ENCODE measurements at places on chromosomes 5 and 9. TPM values are rescaled to one million over a fixed set of nuclear protein-coding genes. Genes with fewer than 3 reads are reported as not detected.

SPATA31C1 gene
- not detected for total RNA-seq

GABRA1 gene
- not detected for total RNA-seq

STPG3 gene
- total RNA-seq: not detected

PCDHGB2 gene
- 0.38 TPM for total RNA-seq

GRCh38 chr5:73394610-73395009 is 54.0 kb downstream of the FOXD1 start:
- no peaks in the 10 kb centered on the region for H3K36me3 ChIP-seq
- no peak overlapping the region for H3K27ac ChIP-seq
- H3K4me3 ChIP-seq: no peak overlapping the region
- no peaks in the 10 kb centered on the region for H3K4me1 ChIP-seq
- DNase-seq: no peak
- H3K27me3 ChIP-seq: no peaks in the 10 kb centered on the region

- no peaks in the 10 kb centered on the region for H3K4me1 ChIP-seq
- no peaks in the 10 kb centered on the region for H3K27me3 ChIP-seq
- no peak overlapping the region for H3K4me3 ChIP-seq
- no peaks in the 10 kb centered on the region for H3K36me3 ChIP-seq
Observed at GRCh38 chr5:13003457-13003856, 941.0 kb downstream of the DNAH5 start.

GRCh38 chr5:111384220-111384619 is 128.1 kb downstream of the STARD4 start:
- H3K36me3 ChIP-seq: peaks cover 7% of the 10 kb centered on the region
- no peaks in the 10 kb centered on the region for H3K27me3 ChIP-seq
- H3K27ac ChIP-seq: no peak overlapping the region
- H3K4me1 ChIP-seq: no peaks in the 10 kb centered on the region
- DNase-seq: no peak
- no peak overlapping the region for H3K4me3 ChIP-seq

DNA sequence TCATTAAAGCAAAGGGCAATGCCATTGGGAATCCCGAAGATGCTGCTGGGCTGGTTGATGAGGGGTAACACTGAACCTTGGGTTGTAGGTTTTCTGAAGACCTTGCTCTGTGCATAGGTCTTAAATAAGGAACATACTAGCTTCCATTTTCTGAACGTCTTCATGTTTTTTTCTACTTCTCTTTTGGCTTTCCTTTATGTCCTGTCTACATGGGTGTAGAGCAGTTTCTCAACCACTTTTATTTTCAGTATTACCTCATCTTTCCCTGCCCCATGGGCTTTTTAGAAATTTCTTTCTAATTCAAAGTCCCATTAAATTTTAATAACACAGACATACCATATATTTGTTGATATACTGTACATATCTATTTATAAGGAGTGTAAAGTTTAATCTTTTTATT is at the start of gene IFNA14:
Gene IFNA14 (minus strand): TSS at position 95 of the 400 bp plus-strand sequence. CDS start 70 bp downstream, at position 25.
- no peak within 1 kb of the TSS for H3K4me3 ChIP-seq
- H3K36me3 ChIP-seq: no peaks in the 10 kb centered on the region
- H3K27ac ChIP-seq: no peak within 1 kb of the TSS
- no peak for DNase-seq
- no peaks in the 10 kb centered on the region for H3K27me3 ChIP-seq

DNA sequence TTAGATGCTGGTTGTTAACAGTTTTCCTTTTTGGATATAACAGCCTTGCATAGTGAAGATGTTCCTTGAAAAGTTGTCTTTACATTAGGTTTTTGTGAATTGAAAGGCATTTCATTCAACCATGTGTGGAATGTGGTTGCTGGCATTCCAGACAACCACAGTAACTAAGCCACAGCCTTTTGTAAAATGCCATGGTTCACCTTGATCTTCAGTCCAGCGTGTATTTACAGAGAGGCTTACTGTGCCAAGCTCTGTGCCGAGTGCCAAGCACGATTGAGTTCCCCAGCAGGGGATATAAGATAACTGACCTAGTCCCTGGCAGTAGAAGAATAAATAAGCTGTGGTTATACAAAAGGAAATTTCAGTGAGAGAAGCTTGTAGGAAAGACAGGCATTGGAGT is 4.9 kb downstream of the EXOSC2 start:
- H3K36me3 ChIP-seq: peaks cover 13% of the 10 kb centered on the region
- no peak overlapping the region for H3K27ac ChIP-seq
- H3K27me3 ChIP-seq: no peaks in the 10 kb centered on the region
- H3K4me1 ChIP-seq: peaks cover 19% of the 10 kb centered on the region
- no peak overlapping the region for H3K4me3 ChIP-seq

- no peak overlapping the region for H3K27ac ChIP-seq
- no peaks in the 10 kb centered on the region for H3K27me3 ChIP-seq
- H3K4me1 ChIP-seq: no peaks in the 10 kb centered on the region
- H3K4me3 ChIP-seq: no peak overlapping the region
- no peaks in the 10 kb centered on the region for H3K36me3 ChIP-seq
Observed at GRCh38 chr5:151935135-151935695, 10.6 kb upstream of the GLRA1 start.

GRCh38 chr5:172447646-172448365 is 6.5 kb downstream of the SH3PXD2B start:
- peaks cover 3% of the 10 kb centered on the region for H3K27me3 ChIP-seq
- DNase-seq: no peak
- no peak overlapping the region for H3K27ac ChIP-seq
- no peaks in the 10 kb centered on the region for H3K36me3 ChIP-seq
- H3K4me1 ChIP-seq: no peaks in the 10 kb centered on the region

DNA sequence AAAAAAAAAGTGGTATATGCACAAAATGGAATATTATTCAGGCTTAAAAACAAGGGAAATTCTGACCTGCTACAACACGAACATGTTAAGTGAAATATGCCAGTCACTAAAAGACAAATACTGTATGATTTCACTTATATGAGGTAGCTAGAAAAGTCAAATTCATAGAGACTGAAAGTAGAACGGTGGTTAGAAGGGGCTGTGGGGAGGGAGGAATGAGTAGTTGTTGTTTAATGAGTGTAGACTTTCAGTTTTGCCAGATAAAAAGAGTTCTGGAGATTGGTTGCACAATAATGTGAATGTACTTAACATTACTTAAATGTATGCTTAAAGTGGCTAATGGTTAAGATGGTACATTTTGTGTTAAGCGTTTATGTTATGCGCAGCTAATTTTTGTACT is 79.5 kb upstream of the IL12B start:
- peak; percentile 44 for DNase-seq
- H3K27ac ChIP-seq: no peak overlapping the region
- no peaks in the 10 kb centered on the region for H3K27me3 ChIP-seq
- H3K36me3 ChIP-seq: no peaks in the 10 kb centered on the region
- no peak overlapping the region for H3K4me3 ChIP-seq

- H3K27me3 ChIP-seq: no peaks in the 10 kb centered on the region
- no peak for DNase-seq
- no peak overlapping the region for H3K27ac ChIP-seq
- H3K4me1 ChIP-seq: no peaks in the 10 kb centered on the region
- no peak overlapping the region for H3K4me3 ChIP-seq
Observed at GRCh38 chr5:59222687-59223511, 640.0 kb downstream of the RAB3C start.

GRCh38 chr5:160486573-160486972 is 64.9 kb downstream of the PTTG1 start:
- no peak for DNase-seq
- H3K27me3 ChIP-seq: no peaks in the 10 kb centered on the region
- H3K27ac ChIP-seq: peak overlapping the region; percentile 53

DNA sequence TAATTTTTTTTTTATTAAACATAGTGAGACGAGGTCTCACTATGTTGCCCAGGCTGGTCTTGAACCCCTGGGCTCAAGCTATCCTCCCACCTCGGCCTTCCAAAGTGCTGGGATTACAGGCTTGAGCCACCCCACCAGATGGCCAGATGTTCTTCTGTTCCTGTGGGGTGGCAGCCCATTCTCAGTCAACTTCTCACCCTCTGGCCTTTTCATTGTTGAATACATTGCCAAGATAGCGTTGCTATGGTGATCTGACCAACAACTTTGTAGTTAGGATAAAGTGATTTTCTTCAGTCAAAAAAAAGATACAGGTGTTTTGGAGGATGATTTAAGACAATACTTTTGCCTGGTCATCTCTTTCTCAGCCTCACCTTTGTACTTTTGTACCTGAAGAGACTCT is 109.1 kb downstream of the EGFLAM start:
- no peaks in the 10 kb centered on the region for H3K36me3 ChIP-seq
- DNase-seq: no peak
- no peaks in the 10 kb centered on the region for H3K4me1 ChIP-seq
- peaks cover 1% of the 10 kb centered on the region for H3K27me3 ChIP-seq

GRCh38 chr5:141465351-141465750 is 10.4 kb upstream of the PCDHGC3 start:
- no peak overlapping the region for H3K27ac ChIP-seq
- no peaks in the 10 kb centered on the region for H3K27me3 ChIP-seq
- H3K4me3 ChIP-seq: no peak overlapping the region

GRCh38 chr9:122355336-122355875 is 15.4 kb upstream of the PTGS1 start:
- H3K4me1 ChIP-seq: no peaks in the 10 kb centered on the region
- H3K27ac ChIP-seq: no peak overlapping the region
- no peaks in the 10 kb centered on the region for H3K27me3 ChIP-seq
- no peaks in the 10 kb centered on the region for H3K36me3 ChIP-seq

DNA sequence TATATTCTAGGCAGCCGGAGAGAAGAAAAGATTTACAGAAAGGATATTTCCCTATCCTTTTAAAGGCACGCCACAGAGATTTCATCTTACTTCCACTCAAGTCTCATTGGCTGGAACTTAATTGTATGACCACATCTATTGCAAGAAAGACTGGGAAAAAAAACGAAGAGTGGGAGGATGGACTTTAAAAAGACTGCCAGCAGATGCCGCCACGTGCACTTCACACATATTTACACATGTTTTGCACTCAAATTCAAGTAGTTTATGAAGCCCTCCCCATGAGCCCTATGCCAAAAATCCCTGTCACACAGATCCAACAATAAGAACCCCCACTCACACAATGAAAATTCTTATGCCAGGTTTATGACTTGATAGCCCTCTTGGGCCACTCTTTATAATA is 138.5 kb upstream of the TYRP1 start:
- DNase-seq: no peak
- H3K27ac ChIP-seq: no peak overlapping the region
- H3K27me3 ChIP-seq: no peaks in the 10 kb centered on the region
- no peaks in the 10 kb centered on the region for H3K36me3 ChIP-seq
- H3K4me3 ChIP-seq: no peak overlapping the region

- peaks cover 9% of the 10 kb centered on the region for H3K36me3 ChIP-seq
- no peak for DNase-seq
- peaks cover 35% of the 10 kb centered on the region for H3K4me1 ChIP-seq
- H3K27ac ChIP-seq: no peak overlapping the region
- H3K27me3 ChIP-seq: no peaks in the 10 kb centered on the region
Observed at GRCh38 chr9:5559659-5560058, 49.3 kb downstream of the PDCD1LG2 start.
